CD4-positive, alpha-beta T cell treated with Interleukin-21 for 1 hour (primary cell): ENCODE measurements at places on chromosomes 5 and 9.
A peak's percentile ranks its signal among the peaks of the same experiment; 100 is the strongest.

DNA sequence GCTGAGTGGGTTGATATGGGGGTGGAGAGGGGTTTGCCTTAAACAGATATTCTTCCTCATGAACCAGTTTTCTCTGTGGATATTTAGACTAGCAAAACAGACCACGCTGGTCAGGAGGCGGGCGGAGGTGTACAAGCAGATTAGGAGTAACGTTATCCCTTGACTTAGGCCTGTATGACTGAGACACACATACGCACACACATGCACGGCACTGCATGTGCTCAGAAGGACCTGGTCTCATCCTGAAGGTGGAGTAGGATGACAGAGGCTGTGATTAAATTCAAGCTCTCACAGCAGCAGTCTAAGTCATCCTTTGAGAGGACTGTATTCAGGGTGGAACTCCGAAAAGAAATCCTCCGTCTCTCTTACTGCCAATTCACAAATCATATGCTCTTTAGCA is 209.7 kb downstream of the DIRAS2 start:
- DNase-seq = no peak

DNA sequence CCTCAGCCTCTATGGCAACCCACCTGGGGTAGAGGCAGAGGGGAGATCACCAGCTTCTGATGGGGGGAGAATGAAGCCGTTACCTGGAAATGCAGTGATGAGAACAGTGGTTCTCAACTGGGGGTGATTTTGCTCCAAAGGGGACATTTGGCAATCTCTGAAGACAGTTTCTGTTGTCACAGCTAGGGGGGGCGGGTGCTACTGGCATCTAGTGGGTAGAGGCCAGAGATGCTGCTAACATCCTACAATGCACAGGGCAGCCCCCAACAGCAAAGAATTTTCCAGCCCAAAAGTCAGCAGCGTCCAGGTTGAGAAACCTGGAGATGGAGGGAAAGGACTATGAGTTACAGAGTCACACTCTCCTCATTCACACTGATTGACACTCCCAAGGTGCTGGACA is 84.5 kb downstream of the FGF1 start:
- DNase-seq = no peak

DNA sequence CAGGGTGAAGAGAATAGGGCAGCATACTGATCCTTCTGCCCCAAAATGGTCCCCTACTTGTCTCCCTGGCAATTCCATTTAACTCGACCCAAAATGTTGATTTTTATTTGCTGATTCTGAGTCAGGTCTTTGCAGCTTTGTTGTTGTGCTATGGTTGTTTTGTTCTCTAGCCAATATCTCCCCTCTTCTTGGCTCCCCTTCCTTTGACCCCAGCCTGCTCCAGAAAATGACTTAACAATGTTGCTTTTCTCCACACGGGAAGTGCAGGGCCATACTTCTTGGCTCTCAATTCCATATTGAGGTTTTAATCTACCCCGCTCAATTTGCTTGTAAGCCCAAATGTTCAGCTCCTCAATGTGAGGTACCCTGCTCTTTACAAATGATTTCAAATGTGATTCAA is 330.0 kb downstream of the RASEF start:
- DNase-seq = no peak

DNA sequence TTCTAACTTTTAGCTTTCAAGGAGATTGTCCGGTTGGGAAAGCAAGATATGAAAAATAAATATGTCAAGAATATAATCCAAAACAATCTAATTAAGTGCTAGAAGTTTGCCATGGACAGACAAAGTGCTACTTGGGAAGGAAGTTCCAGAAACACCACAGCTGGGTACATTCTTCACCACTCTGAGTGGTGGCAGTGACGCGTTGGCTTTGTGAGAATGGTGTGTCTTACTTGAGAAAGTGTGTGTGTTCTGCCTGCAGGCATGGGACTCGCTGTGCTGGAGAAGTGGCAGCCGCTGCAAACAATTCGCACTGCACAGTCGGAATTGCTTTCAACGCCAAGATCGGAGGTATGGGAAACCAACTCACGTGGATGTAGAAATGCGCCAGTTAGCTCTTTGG is 177.2 kb downstream of the PCSK5 start:
- DNase-seq = no peak

DNA sequence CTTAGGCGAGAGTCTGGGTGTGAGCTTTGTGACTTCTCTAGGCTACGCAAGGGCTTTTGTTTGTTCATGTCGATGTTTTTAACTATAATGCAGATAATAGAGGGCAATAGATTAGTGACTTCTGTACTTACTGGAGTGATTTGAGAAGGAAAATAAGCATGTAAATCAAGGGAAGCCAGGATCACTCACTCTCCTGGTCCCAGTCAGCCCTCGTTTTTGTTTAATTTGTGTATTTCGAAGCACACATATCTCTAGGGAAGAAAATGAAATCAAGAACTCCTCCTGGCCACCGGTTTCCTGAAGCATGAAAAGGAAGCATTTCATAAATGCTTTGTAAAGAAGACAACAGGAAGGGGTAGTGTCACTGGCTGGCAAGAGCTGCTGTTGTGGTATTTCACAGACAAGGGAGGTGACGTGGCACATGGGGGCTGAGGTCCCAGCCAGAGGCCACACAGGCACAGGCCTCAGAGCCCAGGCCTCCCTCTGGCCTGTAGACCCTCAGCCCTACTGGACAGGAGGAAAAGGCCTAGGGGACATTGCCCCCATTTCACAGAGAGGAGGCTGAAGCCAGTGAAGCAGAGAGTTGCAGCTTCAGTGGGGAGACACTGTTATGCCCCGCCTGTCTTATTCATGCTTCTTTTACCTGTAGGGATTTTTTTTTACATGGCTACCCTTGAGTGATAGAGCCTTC is 34.1 kb downstream of the IRF1 start:
- peak; percentile 85 for DNase-seq

DNA sequence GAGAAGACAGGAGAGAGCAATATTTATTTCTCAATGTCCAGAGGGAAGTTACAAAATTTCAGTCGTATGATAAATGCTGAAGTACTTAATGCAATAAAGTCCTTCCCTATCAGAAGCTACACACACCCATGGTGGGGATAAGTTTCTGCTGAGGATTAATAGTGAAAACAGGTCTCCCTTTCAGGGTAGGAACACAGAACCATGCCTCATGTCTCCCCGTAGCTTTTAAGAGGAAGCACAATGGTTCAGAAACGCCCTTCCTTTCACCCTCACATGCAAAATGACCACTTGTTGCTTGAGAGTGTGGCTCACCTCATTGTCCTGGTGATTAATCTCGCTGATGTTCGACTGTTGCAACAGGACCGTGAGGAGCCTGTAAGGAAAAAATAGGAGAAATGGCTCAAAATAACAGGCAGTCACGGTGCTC is 73.6 kb downstream of the ANKRD55 start:
- no peak for DNase-seq

DNA sequence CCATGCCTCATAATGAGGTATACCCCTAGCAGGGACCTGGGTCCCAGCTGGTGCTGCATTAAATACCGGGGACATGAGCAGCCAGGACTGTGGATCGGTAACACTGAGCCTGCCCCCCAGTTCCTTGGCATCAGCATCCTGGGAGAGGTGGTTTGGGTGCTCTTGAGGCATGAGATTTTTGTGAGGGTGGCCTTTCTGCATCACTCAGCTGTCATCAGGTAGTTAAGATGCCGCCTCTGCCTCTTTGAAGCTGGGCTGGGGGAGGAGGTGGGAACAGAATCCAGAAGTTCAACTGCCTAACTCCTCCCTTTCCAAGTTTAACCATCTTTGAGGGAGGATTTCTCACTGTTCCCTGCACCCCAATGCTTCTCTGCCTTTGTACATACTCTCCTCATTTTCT is 112.7 kb downstream of the PDZD2 start:
- no peak for DNase-seq

GRCh38 chr5:119323601-119324000 is 32.2 kb upstream of the TNFAIP8 start:
- DNase-seq = no peak

- DNase-seq = no peak
Measured at GRCh38 chr9:135574943-135575342, 13.4 kb downstream of the PAEP start.

DNA sequence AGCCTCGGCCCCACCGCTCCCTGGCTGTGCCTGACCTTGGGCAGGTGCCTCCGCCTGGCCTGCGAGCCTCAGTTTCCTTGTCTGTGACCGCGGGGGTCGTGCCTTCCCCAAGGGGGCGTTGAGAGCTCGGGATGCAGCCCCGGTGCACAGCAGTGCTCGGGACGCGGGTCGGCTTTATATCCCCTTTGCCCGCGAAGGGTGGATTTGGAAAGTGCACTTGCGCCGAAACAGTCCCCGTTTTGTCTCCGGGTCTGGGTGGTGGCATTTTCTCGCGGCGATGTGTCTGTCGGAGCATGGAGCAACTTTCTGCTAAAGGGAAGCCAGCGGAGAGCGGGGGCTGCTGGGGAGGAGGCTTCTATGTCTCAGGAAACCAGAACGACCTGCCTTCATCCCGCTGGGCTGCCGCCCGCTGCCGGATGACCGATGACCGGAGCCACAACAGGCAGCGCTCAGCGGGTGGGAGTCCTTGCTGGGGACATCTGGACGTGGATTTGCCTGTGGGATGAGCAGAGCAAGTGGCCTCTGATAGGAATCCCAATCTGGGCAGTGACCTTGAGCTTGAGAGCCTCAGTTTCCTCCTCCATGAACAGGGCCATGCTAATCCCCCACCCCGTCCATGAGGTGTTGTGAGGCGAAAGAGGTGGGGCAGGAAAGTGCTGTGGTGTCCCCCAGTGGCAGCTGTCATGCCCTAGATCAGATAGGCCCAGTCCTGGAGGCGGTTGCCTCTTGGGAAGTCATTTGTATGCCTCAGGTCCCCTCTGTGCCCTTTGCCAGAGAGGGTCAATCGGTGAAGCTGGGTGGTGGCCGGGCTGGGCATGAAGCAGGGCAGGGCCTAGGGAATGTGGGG is 651 bp downstream of the HRH2 start:
- peak; percentile 21 for DNase-seq

DNA sequence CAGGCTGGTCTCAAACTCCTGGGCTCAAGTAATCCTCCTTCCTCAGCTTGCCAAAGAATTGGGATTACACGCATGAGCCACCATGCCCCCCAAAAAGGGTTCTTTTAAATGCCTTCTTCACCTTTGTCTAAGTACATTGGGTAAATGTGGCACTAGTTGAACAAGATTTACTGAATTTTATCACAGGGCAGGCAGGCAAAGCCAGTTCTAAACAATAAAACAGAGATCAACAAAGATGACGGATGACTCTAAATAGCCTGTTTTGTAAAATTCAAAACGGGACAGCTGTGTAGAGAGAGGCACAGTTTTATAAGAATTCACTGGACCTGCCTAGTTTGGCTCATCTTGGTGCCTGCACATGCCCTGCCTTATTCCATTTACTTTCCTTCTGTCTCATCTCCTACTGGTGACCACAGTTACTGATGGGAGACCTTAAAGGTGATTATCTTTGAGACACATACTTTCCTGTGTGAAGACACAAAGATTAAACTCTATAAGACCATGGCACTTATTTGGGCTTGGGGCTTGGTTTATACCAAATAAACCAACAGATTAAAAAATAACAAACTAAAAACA is 149.6 kb upstream of the DMRT1 start:
- DNase-seq = no peak

- no peak for DNase-seq
Measured at GRCh38 chr5:50768634-50769033, 102.2 kb downstream of the PARP8 start.

GRCh38 chr9:18143073-18143745 is 330.7 kb upstream of the ADAMTSL1 start:
- DNase-seq = no peak

DNA sequence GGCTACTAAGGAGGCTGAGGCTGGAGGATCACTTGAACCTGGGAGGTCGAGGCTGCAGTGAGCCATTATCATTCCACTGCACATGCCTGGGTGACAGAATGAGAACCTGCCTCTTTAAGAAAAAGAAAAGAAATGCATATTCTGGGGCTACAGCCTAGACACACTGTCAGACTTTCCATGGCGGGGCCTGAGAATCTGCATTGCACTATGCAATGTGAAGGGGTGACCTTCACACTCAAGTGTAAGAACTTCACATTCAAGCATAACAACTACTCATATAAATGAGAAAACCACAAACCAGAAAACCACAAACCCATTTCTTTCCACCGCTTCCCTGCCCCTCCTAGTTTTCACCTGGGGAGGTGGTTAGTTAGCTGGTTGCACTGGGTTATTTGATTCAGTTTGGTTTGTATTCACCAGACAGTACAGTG is 18.0 kb upstream of the FBP2 start:
- no peak for DNase-seq

DNA sequence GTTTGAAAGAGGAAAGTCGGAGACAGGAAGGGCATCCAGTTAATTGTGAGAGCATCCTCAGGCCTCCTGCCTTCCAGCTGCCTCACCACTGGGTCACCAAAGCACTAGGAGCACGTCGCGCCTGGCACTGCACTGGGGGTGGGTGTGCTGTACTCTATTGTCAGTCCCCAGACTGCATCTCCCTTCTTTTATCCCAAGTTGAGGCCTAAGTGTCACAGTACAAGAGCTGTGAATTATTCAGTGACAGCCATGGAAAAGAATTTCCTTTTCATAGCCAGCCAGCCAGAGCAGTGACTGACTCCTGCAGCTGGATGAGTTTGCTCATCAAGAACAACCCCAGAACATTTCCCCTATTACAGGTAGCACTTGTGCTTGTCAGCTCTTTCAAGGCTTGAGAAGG is 16.3 kb downstream of the CLTA start:
- DNase-seq = no peak

- no peak for DNase-seq
Measured at GRCh38 chr5:89313044-89313443, 430.1 kb upstream of the MEF2C start.

DNA sequence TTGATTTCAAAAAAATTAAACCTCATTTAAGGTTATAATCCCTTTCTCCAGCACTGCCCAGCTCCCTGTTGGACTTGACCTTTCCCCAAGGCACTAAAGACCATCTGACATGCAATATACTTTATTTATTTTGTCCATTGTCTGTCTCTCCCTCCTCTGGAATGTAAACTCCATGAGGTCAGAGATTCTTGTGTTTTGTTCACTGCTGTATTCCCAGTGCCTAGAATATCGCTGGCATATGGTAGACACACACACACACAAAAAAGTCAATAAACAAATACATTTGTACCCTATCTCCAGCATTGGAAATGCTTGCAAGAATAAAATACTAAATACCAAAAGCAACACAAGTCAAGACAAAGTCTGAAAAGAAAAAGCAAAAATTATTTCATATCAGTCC is 17.3 kb upstream of the ARSB start:
- no peak for DNase-seq

GRCh38 chr5:142597546-142598337 is 88.1 kb downstream of the FGF1 start:
- DNase-seq = no peak

- no peak for DNase-seq
Measured at GRCh38 chr5:40268088-40268487, 411.6 kb upstream of the PTGER4 start.

- no peak for DNase-seq
Measured at GRCh38 chr5:175443514-175444059, 395 bp downstream of the DRD1 start.

- no peak for DNase-seq
Measured at GRCh38 chr9:93630806-93631411, 54.5 kb downstream of the PHF2 start.

DNA sequence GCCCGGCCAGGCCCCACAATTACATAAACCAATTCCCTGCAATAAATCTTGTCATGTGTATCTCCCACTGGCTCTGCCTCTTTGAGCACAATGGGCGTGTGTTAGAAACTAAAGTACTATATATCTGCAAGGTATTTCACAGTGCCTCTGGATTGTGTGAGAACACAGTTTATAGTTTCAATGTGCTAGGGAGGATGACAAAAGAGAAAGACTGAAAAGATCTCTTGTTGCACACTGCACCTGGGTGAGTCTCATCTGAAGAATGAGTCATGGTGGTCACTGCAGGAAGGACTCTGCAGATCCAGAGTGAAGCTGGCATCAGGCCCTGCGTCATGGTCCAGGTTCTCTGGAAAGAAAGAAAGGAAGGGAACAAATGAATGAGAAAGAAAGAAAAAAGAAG is 20.7 kb upstream of the CTSV start:
- DNase-seq = no peak
